ENCODE measurements at places on chromosomes 16 and 17.

GRCh38 chr16:54829691-54830090, 101.0 kb upstream of the IRX5 start:
- DNase-seq = no peak

DNA sequence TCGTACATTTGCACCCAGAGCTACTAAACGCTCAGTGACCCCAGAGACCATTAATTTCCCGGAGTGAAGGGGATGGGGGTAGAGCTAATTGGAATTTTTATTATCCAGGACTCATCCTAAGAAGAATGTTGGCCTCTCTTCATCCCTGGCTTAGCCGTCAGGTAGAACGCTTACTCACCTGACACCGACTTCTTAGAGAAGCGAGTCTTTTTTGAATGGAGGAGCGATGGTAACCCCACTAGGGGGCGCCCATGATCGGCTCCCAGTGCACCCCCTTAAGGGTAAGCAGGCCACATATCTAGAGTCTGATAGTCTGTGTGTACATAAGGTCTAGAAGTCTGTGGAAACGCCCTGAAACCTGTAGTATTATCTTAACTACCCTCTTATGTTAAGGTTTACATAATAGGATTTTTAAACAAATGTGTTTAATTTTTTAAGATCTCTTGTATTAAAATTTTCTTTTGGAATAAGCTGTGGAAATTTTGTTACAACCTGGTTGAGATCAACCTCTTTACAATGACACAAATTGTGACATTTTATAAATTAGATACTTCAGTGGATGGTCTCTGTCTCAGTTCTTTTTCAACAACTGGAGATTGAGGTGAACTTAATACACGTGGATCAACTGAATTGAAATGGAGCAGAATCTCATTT, 229.8 kb downstream of the CPPED1 start:
- DNase-seq = peak; percentile 37

GRCh38 chr16:69150146-69150865, 17.9 kb downstream of the UTP4 start:
- DNase-seq = peak; percentile 80

- DNase-seq = no peak
These were observed 34.8 kb downstream of the MED13 start for GRCh38 chr17:62030264-62030663.

- DNase-seq = no peak
These were observed 178.9 kb downstream of the MYO1D start for GRCh38 chr17:32697728-32698625.

- DNase-seq = no peak
These were observed 3.5 kb upstream of the YPEL2 start for GRCh38 chr17:59327981-59328290.

DNA sequence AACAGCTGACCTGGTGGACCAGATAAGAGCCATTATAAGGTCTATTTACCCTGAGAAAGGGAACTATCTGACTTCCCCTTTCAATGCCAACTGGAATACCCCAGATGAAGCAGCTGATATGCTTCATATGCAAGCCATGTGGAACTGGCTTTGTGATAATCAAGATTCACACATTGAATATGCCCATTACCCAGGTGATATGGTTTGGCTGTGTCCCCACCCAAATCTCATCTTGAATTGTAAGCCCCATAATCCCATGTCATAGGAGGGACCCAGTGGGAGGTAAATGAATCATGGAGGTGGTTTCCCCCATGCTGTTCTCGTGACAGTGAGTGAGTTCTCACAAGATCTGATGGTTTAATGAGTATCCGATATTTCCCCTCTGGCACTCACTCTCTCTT, 42.1 kb downstream of the IKZF3 start:
- DNase-seq = no peak

- no peak for DNase-seq
These were observed 10.6 kb upstream of the NUDT16L1 start for GRCh38 chr16:4682616-4683254.
